ENCODE measurements at places on chromosomes 16 and 17. TPM values are rescaled to one million over a fixed set of nuclear protein-coding genes. Genes with fewer than 3 reads are reported as not detected.
A peak's percentile ranks its signal among the peaks of the same experiment; 100 is the strongest.

The GNG13 gene
- not detected for total RNA-seq

The ZKSCAN2 gene
- total RNA-seq: 4.6 TPM

The CCL17 gene
- not detected for total RNA-seq

The CCDC102A gene
- 13.7 TPM for total RNA-seq

GRCh38 chr16:4633910-4634635, 9.4 kb downstream of the MGRN1 start:
- no peak for DNase-seq

GRCh38 chr17:56903560-56903959, 10.3 kb downstream of the TRIM25 start:
- DNase-seq: no peak

DNA sequence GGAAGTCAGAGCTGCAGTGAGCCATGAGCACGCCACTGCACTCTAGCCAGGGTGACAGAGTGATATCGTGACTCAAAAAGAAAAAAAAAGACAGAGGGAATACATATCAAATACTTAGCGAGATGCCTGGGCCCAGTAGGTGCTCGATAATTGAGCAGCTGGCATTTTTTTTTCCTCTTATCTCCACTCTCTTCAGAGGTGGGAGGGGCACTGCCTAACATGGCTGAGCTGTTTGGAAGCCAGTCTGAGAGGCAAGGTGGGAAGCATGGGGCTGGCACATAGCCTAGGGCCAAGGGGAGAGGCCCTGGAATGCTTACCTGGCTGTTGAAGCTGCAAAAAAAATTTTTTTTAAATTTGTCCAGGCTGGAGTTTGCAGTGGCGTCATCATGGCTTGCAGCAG, 38.4 kb downstream of the HIC1 start:
- DNase-seq: no peak

DNA sequence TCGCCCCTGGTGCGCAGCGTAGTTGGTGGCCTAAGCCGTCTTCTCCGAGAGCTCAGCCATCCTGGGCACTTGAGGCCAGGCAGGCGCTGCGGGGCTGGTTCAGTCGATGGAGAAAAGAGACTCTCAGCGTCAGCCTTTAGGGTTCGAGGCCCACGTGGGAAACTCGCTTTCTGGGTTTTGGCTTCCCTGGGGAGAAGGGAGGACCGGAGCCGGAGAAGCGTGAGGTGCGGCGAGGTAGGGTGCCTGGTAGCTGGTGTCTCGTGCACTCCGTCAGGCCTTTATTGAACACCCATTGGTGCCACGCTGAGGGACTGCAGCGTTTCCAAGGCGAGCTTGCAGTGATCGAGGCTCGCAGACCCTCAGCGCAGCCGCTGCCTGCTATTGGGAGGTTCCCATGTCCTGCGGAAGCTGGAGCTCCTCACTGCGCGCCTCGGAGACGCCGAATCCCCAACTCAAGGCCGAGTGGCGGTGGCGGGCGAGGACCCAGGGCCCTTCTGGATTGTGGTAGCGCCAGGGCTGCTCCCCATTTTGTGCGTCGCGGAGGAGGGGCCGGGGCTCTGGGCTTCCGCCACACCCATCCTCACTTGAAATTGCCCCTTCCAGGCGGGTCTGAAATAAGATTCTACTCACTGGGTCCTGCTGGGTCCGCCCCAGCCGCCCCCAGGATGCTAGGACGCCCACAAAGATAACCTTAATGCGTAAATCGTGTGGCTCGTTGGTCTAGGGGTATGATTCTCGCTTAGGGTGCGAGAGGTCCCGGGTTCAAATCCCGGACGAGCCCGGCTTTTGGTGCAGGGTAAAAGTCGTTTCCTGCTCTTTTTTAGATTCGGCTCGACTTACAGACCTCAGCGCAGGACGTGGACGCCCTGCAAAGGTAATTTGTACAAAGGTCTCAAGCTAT, 1.2 kb downstream of the OR1F1 start:
- peak; percentile 90 for DNase-seq

DNA sequence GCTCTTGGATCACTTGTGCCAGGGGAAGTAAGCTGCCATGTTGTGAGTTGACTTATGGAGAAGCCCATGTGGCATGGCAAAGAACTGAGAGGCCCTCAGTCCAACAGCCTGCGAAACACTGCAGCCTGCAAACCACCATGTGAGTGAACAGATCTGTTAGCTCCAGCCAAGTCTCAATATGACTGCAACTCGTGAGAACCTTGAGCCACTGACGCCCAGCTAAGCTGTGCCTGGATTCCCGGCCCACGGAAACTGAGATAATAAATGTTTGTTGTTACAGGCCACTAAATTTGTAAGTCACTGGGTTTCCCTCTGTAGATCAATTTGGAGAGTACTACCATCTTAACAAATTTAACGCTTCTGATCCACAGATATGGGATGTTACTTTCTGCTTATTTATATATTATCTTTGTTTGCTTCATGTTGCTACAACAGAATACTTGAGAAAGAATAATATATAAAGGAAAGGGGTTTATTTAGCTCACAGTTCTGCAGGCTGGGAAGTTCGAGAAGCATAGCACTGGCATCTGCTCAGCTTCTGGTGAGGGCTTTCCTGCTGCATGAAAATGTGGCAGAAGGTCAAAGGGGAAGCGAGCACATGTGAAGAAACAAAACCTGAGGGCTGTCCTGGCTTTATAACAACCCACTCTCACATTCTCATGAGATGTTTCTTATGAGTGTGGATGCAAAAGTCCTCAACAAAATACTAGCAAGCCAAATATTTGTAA, 29.4 kb upstream of the ATP2A3 start:
- DNase-seq: no peak

DNA sequence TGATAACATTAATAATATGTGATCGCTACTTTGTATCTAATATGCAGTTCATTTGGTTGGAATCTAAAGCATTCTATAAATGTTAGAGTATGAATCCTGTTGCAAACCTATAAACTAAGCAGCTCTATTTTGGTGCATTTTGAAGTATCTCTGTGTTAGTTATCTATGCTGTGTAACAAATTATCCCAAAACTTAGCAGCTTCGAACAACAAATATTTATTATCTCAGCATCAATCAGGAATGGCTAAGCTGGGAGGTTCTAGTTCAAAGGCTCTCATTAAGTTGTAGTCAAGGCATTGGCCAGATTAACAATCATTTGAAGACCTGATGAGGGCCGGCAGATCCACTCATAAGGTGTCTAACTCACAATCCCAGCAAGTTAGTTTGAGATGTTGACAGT, 10.1 kb upstream of the MSI2 start:
- no peak for DNase-seq

DNA sequence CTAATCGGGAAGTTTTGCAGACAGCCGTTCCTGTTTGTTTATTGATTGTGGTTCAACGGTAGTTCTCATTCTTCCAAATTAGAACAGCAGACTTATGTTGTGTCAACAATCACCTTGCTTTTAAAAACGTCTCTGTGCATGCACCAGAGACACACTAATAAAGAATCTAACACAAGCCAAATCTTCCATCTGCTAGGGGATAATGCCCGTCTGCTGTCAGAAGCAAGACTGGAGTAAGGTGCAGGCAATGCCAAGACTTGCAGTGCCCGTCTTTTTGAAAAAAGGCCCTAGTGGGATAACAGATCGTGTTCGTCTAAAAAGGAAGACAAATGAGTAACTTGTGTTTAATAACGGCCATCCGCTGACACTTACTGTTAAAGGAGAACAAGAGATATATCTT, 158.4 kb downstream of the KCNJ2 start:
- no peak for DNase-seq

DNA sequence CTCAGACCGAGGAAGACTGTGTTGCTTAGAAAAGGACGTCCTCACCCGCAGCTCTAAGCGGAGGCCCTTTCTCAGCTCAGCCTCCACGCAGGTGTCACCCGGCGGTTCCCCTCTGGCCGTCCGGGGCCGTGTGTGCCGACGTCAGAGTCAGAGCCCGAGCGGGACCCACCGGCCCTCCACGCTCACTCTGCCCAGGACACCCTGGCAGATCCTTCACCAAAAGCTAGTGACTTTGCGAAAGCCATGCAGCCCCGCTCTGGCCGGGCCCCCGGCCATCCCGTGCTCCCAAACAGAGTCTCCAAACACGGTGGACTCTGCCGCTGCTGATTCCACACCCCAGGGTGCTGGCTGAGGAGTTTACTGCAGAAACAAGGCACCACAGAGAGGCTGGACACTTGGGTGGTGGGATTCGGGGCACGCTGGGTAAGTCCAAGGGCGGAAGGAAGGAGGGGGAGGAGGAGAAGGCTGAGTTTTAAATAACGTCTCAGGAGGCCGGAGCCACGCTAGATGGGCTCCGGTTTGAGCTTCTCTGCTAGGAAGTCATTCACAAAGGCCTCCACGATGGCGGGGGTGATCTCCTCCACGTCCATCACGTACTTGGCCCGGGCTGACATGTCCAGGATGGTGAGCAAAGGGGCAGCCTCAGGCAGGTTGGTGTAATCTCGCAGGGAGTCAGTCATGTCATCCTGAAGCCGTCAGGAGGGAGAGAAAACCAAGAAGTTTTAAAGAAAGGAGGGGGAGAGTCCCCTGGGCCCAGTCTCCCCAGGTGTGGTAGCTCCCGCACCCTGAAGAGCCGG, 18.5 kb downstream of the MRM3 start:
- no peak for DNase-seq

DNA sequence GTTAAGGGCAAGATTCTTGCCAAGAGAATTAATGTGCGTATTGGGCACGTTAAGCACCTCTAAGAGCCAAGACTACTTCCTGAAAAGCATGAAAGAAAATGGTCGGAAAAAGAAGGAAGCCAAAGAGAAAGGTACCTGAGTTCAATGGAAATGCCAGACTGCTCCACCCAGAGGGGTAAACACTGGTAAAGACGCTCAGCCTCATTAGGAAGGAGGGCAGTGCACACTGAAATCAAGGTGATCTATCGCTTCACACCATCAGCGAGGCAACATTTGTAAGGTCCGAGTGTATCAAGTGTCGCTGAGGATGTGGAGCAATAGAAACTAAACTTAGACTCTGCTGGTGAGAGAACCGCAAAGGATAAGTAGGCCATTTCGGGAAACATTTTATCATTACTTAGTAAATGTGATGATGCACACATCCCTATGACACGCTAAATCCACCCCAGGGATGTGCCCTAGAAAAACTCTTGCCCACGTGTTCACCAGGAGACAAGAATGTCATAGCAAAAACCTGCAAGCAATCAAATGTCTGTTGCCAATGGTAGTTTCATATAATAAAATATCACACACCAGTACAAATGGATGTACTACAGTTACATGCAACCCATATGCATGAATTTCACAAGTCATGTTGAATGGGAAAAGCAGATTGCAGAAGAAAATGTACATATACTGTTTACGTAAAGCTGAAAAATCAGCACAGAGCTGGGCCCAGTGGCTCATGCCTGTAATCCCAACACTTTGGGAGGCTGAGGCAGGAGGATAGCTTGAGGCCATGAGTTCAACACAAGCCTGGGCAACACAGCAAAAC, 23.6 kb downstream of the CNTROB start:
- no peak for DNase-seq

Measured in HT1080 (cell line).